Kidney glomerular epithelial cell (primary cell): ENCODE measurements at places on chromosomes 7 and 10.
A peak's percentile ranks its signal among the peaks of the same experiment; 100 is the strongest.

DNA sequence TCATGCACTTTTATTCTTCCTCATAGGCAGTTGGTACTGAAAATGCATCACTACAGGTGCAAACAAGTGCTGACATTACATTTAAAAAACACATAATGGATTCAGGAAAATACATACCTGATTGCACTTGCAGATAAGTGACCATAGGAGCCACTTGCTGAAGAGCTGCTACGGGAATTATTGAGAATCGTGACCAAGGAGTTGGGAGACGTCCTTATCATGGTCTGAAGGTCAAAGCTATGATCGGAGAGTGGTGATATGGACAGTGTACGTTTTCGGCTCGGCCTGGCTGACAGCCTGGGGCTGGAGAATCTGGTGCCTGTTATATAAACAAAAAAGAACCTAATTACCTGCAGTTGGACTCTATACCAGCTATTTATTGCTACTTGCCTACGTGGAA is 197.1 kb downstream of the GLI3 start:
- no peak for DNase-seq

DNA sequence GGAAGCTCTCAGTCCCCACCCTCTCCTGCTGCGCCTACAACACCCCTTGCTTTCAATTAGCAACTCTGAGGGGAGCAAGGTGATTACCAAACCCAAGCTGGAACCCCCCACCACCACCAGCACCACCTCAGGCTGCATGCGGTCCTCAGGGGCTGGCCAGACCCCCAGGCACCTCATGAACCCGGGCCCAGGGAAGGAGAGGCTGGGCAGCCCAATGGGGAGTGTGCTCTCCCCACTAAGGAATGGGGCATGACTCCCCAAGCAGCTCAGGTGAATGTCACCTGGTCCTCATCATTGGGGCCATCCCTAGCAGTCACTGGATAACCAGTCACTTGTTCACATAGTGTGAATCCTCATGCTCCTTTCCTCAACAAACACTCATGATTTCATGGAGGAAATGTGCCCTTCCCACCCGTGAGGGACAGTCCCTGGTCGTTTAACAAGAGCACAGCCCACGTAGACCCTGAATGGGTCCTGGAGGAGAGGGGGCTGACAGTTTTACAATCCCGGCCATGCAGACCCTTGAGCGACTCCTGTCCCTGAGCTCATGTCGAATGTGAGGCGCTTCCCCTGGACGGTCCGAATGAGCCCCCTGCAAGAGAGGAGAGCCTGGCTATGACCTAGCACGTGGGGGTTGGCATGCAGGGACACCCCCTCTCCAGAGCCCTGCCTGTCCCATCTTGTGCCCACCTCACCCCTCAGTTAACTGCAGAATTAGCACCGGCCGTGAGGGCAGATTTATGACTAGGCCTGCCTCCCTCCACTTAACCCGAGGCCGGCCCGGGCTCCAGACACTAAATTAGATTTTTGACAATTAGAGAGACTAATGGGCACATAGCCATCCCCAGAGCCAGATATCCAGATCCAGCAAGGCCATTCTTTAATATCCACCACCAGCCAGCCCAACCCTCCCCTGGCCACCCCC is 29.1 kb downstream of the POLL start:
- no peak for DNase-seq

DNA sequence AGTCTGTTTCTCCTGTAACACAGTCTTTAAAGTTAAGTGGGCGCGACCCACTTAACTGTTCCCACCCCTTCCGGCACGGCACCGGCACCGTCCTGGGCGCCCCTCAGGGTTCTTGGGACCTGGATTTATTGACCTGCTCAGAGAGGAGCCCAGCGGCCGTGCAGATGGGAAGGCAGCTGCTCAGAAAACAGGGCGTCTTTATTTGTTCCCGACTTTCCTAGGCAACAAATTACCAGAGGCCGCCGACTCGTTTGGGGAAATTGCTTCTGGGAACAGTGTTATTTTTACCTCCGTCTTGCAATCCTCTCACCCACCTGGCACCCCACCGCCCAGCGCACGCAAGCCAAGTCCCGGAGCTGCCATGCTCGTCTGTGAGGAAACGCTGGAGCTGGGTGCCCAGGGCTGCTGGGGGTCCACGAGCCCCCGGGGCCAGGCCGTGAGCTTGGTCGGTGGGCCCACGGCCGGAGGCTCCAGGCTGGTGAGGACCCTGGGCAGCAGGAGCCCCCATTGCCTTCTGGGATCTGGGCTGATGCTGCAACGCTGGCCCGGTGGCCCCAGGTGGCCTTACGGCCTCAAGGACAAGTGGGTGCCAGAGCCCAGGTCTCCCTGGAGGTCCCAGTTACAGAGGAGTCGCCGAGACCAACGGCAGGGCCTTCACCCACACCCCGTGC is 14.9 kb upstream of the ADGRA1 start:
- no peak for DNase-seq

GRCh38 chr10:118753331-118754228 is 1.2 kb downstream of the CACUL1 start:
- no peak for DNase-seq

DNA sequence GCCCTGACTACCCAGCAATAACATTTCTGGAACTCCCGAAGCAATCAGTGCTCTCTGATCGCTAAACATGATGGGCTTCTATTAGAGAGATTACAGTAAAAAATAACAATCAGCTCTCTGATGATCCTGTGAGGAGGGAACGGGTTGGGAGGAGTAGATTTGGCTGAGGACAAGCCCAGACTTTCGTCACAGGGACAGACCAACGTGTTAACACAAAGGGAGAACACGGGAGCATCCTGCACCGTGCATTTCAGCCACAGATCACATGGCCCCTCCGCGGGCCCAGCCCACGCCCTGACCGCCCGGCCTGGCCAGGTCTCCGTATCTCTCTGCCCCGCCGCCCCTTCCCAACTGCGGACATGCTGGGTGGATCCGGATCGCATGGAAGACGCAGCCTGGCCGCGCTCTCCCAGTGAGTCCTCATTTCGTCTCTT is 95.0 kb upstream of the AGBL3 start:
- DNase-seq, result peak; percentile 92

DNA sequence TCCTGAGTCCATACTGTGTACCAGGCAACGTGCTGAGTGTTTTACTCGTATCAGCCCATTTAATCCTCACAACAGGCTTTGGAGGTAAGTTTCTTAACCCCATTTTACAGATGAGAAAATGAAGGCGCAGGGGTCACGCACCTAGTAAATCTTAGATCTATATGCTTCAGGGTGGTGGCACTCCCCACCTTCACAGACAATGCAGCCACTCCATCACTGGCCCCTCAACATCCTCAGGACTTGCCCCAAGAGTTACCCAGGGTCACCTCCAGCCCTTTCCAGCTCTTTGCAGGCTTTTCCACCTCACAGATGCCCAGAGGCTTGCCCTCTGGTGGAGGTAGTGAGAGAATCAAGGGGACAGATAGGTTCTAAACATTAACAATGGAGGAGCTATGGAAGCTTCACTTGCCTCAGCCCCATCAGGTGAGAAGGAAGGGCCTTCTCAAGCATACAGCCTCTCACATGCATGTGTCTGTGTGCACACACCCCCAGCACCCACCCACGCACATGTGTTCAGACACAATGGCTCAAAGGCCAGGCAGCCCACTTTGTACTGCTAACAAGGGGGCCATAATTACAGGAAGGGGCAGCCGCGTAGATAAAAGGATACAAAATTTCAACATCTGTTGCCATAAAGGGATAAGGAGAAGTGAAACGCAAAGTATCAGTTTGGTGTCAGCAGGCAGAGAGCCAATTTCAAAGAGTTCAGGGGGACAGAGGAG is 29.1 kb downstream of the DPCD start:
- DNase-seq, result no peak

GRCh38 chr10:133278577-133279265 is 2.1 kb upstream of the ADAM8 start:
- peak; percentile 7 for DNase-seq

DNA sequence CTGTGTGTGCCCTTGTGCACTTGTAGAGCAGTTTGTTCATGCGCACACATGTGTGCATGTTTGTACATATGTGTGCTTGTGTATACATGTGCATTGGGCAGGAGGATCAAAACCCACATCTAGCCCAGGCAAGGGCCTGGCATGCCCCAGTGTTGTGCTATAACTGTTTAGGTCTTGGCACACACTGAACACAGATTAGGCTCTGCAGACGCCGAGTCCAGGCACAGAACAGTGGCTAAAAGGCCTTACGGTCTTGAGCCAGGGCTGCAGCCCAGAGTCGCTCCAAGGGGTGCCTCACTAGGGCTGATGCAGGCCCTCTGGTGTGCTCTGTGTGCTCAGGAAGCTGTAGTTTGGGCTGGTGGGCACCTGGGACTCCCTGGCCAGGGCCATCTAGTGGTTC is 55.7 kb downstream of the YKT6 start:
- no peak for DNase-seq

DNA sequence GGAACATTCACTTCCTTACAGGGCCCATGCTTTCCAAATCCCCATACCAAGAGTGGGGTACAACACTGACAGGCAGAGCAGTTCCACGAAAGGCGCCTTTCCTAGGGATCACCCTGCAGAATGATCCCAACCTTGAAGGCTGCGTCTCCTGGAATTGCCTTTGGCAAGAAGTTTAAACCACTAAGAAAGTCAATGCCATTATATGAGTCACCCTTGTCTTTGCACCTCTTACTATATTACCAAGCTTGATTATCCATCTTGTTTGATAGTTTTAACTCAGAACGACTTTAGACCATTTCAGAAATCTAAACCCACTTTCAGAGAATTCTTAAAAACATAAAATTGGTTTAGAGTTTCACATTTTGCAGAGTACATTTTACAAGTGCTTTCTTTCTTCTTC is 282.1 kb downstream of the ARHGAP12 start:
- DNase-seq, result no peak

DNA sequence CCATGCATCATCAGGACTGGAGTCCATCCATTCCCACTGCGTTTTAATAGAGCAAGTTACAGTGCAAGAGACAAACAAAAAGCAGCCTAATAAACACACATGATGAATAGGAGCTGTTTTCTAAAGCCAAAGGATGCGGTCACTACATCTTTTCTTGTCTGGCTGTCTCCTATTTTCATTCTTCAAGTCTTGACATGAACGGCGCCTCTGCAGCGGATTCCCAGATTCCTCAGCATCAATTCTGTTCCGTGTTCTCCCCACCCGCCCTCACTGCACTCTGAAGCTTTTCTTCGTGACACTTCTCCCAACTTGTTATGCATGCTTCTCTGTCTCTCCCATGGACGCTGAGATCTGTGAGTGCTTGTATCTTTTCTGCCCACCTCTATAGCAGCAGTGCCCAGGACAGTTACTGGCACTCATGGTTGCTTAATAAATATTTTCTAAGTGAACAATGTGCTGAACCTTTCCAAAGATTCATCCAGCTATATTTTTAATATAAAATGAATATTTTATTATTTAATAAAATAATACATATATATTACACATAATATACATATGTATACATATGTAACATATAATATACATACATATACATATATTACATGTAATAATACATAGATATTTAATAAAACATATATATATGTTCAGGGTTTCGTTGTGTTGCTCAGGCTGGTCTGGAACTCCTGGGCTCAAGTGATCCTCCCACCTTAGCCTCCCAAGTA is 242.9 kb downstream of the ABCA13 start:
- no peak for DNase-seq

DNA sequence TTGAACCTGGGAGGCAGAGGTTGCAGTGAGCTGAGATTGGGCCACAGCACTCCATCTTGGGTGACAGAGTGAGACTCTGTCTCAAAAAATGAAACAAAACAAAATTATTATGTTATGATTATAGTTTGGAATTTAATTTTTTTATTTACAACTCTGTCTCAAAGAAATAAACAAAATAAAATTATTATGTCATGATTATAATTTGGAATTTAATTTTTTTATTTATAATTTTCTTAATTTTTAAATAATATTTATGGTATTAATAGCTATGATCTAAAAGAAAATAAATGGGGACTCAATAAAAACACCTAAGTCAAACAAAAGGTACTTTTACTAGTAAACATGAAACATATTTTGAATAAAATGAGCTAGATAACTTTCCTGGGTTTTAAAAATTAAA is 994.8 kb upstream of the GHITM start:
- DNase-seq, result no peak

DNA sequence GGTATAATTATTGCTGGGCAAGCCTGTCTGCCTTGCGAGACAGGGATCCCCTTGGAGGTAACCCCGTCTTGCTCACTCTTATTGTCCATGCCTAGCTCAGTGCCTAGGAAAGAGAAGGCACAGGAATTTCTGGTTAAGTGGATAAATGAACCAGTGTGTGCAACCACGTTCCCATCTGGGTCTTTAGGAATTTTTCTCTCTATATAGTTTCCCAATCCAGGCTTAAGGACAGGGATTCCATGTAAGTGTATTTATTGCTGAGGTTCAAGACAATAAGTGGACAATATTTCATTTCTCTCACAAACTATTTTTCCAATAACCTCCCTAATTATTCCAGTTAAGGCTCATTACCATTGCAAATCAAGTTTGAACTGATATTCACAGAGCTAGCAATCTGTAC is 8.9 kb upstream of the ADAM12 start:
- DNase-seq, result no peak

DNA sequence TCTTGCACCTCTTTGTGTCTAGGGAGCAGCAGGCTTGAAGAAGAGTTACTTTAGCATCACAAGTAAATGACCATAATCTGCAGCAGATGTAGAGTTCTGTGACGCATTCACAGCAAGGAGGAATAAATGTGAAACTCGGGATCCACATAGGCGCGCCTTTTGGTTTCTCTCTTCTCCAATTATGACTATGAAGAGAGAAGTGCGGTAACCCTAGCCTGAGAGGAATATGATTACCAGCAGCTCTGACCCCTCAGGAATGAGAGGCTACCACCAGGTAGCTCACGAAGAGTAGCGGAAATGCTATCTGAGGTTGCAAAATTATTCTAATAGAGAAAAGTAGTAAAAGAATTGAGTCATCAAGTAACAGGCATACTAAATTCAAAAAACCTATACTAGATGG is 25.2 kb upstream of the DMTF1 start:
- DNase-seq, result no peak

DNA sequence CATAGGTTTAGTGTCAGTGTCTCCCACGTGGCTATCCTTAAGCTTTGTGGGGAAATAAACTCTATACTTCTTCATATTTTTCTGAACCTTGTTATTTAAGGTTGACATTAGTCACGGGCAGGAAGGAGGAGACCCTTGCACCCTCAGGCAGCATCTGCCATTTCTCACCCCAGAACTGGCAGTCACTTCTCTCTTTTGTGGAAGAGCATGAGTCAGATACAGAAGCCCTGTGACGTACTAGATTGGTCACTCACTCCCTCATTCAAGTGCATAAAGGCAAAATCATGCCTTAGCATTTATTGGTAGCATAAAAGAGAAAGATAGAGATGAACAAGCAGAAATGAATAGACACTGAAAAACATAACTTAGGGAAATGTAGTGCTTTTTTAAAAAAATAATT is 206.0 kb upstream of the MDFIC start:
- DNase-seq, result no peak
